ENCODE measurements at places on chromosomes 3 and 15.

GRCh38 chr3:40771112-40771511 is 246.4 kb downstream of the ZNF621 start:
- no peak for DNase-seq

DNA sequence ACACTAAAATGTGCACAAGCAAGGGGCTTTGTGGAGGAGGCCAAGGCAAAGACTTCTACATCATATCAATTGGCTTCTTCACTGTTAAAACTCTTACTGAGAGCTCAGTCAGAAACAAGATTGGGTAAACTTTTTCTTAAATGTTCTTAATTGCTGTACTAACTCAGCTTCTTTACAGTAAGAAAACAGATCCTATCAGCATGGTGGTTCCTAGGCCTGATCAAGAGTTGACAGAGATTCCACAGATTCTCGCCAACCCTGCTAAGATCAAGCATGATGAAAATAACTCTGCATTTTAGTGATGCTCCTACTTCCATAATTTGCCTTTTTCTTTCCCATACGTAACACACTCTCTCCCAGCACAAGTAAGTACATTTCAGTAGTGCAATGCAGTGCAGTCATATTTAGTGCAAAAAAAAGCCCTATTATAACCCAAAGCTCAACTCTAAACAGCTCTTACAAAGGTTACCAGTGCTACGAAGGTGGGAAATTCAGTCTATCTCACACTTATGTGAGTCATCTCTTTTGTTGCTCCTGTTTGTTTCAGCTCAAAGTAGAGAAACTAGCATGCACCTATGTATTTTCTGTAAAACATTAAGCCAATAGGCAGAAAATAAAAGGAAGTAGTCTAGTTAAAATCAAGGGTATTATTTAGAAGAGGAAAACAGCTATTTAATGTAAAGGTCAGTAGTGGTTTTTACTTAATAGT is 29.9 kb downstream of the TIGIT start:
- DNase-seq = no peak

- DNase-seq = no peak
Observed at GRCh38 chr3:78887029-78887428, 880.8 kb downstream of the ROBO1 start.

DNA sequence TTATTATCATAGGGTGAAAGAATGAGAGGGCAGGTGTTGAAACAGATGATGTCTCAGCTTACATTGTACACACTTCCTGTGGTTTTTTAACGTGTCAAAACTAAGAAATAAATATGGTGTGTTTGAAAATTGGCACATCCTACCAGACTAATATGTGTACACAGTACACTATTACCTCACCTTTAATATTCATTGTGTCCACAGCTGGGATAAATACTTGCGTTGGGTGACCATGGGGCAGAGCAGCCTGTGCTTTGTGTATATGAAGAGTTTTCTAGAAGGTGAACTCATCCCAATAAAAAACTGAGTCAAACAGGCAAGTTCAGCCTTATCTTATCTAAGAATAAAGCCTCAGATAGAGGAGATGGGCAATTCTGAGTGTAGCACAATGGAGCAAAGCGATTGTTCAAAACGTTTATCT is 17.3 kb downstream of the SUCNR1 start:
- DNase-seq = no peak

DNA sequence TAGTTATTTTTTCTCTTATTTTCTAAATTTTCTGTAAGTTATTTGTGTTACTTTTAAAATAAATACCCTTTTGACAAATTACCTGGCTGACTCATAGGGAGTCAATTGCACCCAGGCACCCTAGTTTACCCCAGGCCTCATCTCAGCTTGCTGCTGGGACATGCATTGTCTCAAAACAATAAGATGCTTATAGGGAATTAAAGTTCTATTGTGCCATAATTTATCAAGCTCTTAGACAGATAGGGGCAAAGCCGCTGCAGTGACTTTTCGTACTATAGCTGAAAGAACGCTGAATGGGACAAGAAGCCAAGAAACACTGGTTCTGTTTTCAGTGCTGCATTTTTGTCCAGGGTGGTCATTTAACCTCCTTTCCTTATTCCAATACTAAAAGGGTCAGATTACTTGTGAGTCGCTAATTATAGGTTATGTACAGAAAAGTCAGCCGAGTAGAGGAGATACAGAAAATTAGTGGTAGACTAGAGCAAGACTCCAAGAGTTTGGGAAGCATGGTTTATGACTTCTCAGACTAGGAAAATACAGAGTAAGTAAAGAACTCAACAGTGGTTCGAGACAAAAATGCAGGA is 50.3 kb downstream of the EXD1 start:
- no peak for DNase-seq
